Pulmonary artery endothelial cell (primary cell): ENCODE measurements at places on chromosomes 6 and 20.

DNA sequence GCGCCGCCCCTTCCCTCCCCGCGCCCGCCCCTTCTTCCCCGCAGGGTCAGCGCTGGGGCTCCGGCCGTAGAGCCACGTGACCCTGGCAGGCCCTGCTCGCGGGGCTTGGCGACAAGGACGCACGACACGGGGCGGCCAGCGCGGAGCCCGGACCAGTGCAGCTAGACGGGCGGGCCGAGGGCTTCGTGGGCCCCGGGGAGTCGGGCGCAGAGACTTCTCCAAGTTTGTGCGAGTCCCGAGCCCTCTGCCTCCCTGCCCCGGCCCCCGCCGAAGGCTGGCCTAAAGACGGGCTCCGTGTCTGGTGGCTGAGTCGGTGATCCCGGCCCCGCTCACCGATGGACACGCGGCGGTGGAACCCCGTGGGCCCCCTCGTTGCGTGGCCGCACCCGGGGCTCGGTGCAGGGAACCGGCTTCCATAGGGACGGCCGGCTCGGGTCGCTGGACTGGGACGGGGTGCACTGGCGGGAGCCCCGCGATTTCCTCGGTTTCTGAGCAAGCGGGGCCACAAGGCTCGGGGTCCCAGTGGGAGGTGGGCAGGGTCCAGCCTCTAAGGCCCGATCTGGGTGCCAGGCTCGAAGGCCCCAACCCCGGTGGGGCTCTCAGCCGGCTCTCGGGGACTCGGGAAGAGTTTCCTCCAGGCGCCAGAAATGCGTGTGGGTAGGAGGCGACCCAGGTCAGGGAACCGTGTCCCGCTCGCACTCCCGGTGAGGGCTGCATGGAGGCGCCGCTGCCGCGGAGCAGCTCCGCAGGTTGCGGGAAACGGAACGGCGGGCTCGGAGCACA, 452 bp upstream of the GATA5 start:
- DNase-seq = no peak

DNA sequence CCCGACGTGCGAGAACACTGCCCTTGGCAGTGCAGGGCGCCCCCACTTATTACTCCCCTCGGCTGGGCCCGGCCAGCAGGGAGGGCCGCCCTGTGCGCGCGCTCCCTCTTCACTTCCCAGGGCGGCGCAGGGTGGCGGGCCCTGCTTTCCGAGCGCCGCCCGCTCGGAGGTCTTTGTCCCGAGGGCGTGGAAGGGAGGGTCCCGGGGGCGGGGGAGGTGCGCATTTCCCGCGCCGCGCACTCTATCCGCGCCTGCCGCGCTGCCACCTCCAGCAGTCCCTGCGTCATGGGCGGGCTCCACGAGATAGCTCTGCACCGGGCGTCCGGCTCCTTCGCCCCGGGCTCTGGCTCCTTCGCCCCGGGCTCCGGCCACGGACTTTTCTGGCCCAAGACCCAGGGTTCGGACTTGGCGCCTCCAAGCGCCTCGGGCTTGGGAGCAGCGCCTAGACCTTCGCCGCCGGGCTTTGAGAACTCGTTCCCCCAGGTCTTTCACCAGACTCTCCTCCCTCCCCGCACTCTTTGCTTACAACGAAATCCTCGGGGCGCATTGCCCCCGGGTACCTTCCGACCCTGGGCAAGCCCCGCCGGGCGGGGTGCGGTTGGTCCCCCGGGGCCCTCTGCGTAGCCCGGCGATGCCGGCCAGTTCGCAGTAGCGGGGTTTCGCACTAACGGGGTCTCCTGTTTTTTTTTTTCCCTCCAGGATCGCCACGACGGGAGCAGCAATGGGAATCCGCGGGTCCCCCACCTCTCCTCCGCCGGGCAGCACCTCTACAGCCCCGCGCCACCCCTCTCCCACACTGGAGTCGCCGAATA, 1.6 kb downstream of the TFAP2C start:
- no peak for DNase-seq

DNA sequence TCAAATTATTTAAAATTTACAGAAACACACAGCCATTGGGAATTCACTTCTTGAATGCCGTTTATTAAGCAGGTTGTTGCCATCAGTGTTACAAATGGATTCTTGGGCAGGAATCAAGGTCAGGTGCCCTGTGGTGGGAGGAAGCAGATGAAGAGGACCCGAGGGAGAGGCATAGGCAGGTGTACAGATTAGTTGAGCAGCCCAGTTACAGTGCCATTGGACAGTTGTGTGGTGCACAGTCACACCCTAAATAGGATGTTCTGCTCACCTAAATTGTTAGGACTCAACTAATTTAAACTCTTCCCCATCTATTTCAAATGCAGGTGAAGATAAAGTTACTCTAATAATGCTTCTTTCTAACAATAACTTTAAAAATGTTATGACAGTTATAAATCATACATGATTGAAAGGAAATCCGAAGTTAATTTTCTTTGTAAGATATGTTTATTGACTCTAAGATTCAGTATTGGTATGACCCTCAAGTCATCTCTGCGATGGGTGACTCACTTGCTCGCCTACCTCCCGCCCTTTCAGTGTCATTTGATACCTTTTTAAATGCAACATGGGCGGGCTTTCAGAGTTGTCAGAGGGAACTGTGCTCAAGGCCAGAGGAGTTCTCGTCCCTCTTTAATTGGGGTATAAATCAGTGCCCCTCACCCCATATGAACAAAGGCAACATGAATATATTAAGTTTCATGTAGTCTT, 35.1 kb downstream of the DSE start:
- no peak for DNase-seq

DNA sequence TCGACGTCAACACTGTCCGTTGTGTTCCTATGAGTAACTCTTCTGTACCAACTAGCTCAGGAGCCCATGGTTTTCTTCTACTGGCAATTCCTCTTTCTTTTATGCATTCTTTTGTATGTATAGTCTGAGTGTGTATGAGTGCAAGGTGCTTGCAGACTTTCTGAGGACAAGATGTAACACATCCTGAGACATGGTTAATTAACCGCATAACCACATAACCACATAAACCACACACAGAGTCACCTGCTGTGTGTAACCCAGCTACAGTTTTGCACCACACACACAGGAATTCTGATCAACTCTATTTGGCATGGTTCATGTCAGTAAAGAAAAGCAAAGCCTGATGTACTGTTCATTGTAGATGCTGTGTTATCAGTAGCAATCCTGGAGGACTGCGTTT, 98.6 kb downstream of the DACT2 start:
- DNase-seq = no peak

- no peak for DNase-seq
Measured at GRCh38 chr6:14573267-14573666, 455.7 kb downstream of the CD83 start.

DNA sequence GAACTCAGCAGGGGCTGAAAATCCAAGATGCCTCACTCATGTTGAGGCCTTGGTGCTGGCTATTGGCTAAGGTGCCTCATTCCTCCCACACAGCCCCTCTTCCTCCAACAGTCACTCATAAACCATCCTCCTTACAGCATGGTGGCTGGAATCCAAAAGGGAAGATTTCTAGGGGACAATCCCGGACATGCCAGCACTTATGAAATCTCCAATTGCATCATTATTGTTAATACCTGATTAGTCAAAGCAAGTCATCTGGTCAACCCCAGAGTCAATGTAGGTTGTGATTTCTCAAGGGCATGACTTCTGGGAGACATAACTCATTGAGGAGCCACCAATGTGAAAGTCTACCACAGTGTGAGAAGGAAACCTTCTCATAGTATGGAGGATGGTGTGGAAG, 506.6 kb upstream of the NOX3 start:
- DNase-seq = no peak

DNA sequence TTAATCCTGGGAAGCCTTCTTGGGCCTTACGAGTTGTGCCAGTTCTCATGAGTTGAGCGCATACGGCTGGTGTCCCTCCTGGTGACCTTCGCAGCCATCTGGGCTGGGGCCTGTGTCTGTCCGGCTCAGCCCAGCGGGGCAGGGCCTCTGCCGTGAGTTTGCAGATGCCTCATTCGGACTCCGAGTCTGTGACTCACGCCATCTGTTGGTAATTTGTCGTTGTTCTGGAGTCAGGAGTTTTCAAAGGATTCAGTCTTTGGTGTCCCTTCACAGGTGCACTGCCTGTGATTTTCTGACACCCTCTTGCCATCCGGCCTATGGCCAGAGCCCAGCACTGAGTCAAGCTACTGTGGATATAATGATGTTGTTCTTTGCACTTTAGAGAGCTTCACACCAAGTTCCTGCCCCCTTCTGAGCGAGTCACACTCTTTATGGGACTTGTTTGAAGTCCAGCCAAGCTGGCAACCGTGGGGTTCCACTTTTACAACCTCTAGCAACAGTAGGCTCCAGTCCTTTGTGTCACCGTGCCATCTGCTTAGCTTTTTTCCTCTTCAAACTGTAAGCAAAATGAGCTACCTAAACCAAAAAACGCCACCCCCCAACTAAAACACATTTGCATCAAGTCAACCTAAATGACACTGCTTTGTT, 175.6 kb downstream of the AIG1 start:
- no peak for DNase-seq

DNA sequence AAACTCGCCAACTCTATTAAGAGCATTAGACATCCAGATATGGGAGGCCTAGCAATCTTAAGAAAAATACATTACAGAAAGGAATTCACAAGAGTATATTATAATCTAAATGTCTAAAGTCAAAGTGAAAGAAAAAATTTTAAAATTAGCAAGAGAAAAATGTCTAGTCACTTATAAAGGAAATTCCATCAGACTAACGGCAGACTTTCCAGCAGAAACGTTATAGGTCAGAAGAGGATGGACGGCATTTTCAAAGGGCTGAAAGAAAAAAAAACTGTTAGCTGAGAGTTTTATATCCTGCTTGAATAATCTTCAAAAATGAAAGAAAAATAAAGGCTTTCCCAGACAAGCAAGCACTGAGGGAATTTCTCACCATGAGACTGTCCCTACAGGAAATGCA, 269.0 kb downstream of the HDGFL1 start:
- no peak for DNase-seq

GRCh38 chr6:148240461-148240840, 102.2 kb upstream of the SASH1 start:
- no peak for DNase-seq

GRCh38 chr6:144134176-144134575, 16.1 kb upstream of the STX11 start:
- DNase-seq = no peak

- no peak for DNase-seq
Measured at GRCh38 chr6:35206346-35206745, 7.4 kb upstream of the SCUBE3 start.

GRCh38 chr6:53639520-53639919, 26.0 kb downstream of the KLHL31 start:
- DNase-seq = no peak

GRCh38 chr20:57335392-57335791, 5.8 kb downstream of the SPO11 start:
- DNase-seq = no peak

DNA sequence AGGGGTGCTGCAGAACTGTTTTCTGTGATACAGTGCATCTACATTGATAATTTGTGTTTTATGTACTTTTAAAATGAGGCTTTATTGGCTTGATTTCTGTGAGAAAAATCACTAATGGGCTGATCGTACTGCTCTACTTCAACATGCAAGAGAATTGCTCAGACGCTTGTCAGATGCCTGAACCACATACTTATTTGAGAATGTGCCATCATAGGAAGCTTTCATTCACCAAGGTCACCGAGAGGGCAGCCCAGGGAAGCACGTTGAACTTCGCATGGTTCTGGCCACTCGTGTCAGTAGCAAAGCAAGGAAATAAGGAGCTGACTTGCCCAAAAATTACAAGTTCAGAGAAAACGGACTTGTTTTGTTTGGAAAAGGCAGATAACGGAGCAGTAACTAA, 168.5 kb upstream of the AKAP12 start:
- peak; percentile 55 for DNase-seq
